ENCODE measurements at places on chromosomes 16 and 17.

DNA sequence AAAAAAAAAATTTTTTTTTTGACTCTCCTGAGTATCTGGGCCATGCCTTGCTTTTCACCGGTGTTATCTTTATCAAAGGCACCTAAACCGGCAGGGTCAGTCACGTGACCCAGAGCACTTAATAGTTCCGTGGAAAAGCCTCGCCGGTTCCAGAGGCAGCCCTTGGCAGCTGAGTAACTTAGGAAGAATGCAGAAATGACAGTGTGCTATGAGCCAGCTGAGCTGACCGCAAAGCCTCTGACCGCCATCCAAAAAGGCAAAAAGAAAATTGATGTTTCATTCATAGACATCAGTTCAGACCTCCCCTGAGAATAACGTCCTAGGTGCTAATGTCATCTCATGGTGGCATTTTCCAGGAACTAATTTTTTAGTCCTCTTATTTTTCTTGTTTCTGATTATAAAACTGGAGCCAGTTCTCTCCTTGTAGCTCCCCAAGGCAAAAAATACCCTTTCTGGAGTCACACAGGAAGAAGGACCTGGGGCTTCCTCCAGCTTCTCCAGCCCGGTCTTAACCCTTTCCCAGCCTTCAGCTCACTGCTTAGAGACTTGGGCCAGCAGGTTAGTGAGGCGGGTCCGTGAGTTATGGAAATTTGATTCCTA lies 122.6 kb downstream of the SOCS1 start:
- DNase-seq, result peak; percentile 96

DNA sequence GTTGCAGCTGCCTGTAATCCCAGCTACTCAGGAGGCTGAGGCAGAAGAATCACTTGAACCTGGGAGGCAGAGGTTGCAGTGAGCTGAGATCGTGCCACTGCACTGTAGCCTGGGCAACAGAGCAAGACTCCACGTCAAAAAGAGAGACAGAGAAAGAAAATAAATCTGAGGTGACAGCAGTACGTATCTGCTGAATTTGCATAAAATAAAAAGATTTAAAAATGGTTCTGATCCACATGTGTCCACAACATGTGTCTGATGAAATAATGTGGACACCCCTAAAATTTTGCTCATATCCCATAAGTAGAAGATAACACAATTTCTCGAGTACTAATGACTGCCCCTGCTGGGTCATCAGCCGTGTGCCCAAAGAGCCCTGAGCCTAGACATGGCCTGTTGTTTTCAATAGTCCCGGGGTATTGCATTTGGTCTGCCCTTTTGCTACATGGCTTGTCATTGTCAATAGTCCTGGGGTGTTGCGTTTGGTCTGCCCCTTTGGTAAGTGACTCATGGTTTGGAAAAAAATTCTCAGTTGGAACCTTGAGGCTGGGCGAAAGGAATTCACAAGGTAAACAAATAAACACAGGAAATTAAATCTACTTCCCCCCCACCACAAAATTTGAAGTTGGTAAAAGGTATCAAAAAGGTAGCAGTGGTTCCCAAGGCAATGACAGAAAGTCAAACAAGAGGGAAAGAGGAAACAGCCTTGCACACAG lies 434.6 kb upstream of the MAF start:
- DNase-seq, result no peak

GRCh38 chr17:58741121-58741625 lies 14.5 kb upstream of the PPM1E start:
- DNase-seq, result no peak

GRCh38 chr16:980595-980854 lies 1.0 kb upstream of the SOX8 start:
- no peak for DNase-seq

- no peak for DNase-seq
These were observed 29.3 kb downstream of the DYNLRB2 start for GRCh38 chr16:80570106-80570478.

GRCh38 chr17:52148288-52148968 lies 10.1 kb downstream of the CA10 start:
- no peak for DNase-seq

GRCh38 chr16:83793179-83793578 lies 14.6 kb upstream of the HSBP1 start:
- no peak for DNase-seq

Data from ACHN (cell line).